ENCODE measurements at places on chromosomes 7 and 10.
A peak's percentile ranks its signal among the peaks of the same experiment; 100 is the strongest.

DNA sequence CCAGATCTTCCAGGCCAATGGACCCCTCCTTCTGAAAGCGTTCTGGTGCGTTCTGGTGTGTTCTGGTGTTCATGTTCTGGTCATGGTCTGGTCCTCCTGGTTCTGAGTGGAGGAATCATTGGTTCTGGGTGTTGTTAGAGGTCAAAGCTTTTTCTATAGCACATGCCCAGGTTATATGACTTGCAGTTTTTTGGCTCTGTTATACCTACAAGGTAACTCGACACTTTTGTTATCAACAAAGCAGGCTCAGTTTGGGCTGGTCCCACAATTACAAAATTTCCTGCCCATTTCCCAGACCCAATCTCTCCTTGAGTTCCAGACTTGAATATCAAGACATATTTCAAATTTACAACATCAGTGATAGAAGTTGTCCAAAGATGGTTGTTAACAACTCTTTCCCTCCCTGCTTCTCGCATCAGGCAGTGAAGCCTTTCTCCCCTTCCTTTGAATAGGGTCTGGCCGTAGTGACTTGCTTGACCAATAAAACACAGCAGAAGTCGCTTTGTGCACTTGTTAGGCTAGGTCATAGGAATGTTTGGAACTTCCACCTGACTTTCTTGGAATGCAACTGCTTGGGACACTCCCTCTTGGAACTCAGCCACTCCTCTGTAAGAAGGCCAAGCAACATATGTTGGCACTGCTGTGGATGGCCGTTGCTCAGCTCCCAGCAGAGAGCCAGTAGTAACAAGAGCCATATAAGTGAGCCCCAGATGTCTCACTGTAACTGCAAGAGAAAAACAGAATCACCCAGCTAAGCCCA, 83.1 kb upstream of the STEAP1B start:
- DNase-seq = no peak

DNA sequence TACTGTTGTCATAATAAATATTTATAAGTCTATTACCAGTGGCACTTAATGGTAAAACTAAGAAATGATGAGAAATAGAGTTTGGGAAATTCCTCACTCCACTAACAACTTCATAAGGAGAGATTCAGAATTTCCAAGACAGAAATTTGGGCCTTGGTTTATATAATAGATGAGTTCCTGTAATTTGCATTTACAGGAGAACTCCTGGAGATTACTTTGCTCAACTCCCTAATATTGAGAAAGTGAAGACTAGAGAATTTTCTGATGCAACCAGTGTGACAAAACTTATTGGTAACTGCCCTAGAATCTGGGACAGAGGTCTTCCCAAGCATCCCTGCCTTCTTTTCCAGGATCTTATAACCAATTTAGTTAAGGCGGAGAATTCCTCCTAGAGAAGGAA, 49.1 kb upstream of the GSAP start:
- peak; percentile 48 for DNase-seq

- no peak for DNase-seq
Measured at GRCh38 chr7:110839866-110840265, 251.1 kb upstream of the LRRN3 start.

DNA sequence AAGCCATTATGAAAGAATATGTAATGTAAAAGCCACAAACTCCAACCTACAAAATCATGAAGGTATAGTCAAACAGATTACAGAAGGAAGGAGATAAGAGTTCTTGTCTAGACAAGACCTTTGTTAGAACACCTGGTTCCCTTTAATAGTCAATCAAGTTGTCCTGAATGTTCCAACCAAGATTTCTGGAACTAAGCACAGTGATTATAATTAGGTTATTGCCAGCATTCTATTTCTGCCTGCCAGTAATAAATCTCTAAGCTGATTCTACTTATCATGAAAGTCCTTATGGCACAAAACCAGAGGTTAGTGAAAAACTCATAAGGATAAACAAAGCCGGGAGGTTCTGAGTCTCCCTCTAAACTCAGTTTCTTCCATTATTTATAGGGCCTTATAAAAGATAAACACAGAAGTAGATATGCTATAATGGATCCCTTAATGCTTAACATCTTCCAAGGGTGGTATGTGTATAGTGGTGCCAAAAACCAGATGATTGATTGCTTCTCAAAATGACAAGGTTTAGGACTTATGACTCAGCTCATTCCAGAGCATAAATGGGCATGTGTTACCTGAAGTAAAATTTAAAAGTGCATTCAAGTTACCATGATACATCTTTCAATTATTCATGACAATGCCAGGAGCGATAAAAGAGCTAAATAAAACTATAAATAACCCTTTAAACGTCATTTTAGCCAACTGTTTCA, 237.2 kb downstream of the CSTF2T start:
- DNase-seq = no peak

- DNase-seq = no peak
Measured at GRCh38 chr7:11749629-11750028, 82.4 kb downstream of the THSD7A start.

- no peak for DNase-seq
Measured at GRCh38 chr10:114724716-114725106, 66.6 kb upstream of the ABLIM1 start.

GRCh38 chr10:86401588-86402282, 35.1 kb upstream of the GRID1 start:
- DNase-seq = no peak

- DNase-seq = no peak
Measured at GRCh38 chr7:36138209-36138608, 14.8 kb upstream of the EEPD1 start.

- no peak for DNase-seq
Measured at GRCh38 chr7:94304878-94305277, 89.8 kb upstream of the COL1A2 start.
